Neural crest cell (in vitro differentiated cells): ENCODE measurements at places on chromosomes 4 and X. TPM values are rescaled to one million over a fixed set of nuclear protein-coding genes. Genes with fewer than 3 reads are reported as not detected.

Gene CRLF2
- total RNA-seq: 0.30 TPM in 1 of 2 replicates, not detected in the other

- DNase-seq: no peak
Observed at GRCh38 chrX:23742174-23742696, 841 bp downstream of the ACOT9 start.

Gene P2RY10
- total RNA-seq: not detected in 2 replicates

DNA sequence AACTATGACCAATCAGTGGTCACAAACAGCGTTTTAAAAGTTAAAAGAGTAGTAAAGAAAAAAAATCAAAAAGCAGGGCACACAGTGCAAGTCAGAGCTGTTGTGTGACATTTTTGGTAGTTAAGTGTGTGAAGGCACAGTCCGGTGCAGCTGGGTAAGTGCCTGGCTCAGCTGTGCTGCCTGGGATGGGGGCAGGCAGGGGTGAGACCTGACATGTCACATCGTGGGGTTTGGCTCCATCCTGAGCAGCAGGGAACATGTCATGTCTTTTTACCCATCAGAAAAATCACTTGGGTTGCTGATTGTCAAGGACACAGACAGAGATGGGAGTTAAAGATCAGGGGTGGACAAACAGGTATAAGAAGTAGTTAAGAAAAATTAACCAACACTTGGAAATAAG lies 125.1 kb downstream of the NSUN7 start:
- no peak for DNase-seq

Gene DDX53
- total RNA-seq: not detected in 2 replicates

DNA sequence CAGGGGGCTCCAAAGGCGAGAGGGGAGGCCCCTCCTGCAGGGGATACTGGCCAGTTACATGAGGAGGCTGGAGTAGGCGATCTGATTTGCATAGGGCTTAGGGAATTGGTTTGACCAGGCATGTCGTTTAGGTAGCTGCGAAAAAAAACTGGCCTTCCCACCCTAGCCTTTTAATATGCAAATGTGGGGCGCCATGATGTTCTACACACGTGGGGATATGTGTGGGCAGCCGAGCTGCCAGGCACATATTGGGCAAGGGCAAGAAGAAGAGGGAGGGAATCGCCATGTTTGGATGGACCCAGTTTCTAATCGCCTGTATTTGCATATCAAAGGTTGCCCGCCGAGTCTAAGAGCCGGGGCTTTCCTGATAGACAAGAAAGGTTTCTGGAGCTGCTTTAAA lies 121.3 kb downstream of the PRKX start:
- peak; percentile 14 for DNase-seq

Gene AADAT
- total RNA-seq: 30.7 and 32.5 TPM in 2 replicates

DNA sequence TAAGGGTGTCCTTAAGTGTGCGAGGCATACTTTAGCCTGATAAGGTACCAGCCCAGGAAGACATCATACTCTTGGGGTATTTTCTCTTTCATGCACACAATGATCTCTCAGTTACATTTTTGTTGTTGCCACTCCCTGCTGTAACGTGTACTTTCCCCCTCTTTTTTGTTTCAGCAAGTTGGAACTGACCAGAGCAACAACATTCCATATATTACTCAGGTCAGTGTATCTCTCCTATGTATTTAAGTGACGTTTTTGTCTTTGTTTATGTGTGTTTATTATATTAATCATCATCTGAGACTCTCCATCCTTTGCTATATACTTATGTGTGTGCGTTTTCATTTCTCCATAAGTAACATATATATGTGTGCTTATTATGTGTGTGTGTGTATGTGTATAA lies 71.3 kb upstream of the VBP1 start:
- DNase-seq: no peak

- DNase-seq: no peak
Observed at GRCh38 chr4:28232951-28233350, 1372.3 kb downstream of the STIM2 start.

- no peak for DNase-seq
Observed at GRCh38 chr4:145830699-145831098, 107.9 kb downstream of the ZNF827 start.

GRCh38 chr4:80311130-80311529 lies 24.4 kb upstream of the CFAP299 start:
- DNase-seq: no peak

DNA sequence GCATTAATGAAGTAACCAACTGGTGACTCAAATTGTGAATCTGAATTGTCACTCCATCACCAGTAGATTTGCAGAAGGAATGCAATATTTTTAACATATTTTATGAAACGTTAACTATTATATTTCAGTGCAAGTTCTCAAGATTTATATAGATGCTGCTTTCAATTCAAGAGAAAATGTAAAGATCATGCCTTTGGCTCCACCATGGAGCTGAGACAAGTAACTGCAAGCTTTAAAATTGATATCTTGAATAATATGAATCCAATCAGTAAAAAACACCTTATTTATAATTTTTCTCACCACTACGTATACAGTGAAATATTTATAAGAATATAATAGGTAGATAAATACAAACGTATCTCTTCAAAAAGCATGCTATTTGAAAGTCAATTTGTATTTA lies 27.8 kb upstream of the GALNTL6 start:
- no peak for DNase-seq

- peak; percentile 74 for DNase-seq
Observed at GRCh38 chrX:48521353-48522243, at the start of gene EBP. Gene EBP (plus strand): TSS chrX:48521808. CDS start chrX:48523772, 1,964 bp downstream.

DNA sequence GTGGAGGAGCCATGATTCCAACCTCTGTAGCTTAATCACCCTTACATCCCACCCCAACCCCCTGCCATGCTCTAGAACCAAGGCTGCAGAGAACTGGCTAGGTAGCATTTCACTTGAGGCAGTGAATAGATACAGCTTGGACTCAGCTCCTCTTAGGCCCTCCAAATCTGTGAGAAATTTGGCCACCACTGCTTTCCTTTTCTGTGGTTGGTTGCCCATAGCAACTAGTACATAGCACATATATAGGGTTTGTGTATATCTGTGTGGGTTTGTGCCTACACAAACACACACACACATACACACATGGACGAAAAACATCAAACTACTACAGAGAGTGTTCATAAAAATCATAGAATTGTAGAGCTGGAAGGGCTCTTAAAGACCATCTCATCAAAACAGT lies 52.0 kb upstream of the CCDC160 start:
- DNase-seq: no peak

DNA sequence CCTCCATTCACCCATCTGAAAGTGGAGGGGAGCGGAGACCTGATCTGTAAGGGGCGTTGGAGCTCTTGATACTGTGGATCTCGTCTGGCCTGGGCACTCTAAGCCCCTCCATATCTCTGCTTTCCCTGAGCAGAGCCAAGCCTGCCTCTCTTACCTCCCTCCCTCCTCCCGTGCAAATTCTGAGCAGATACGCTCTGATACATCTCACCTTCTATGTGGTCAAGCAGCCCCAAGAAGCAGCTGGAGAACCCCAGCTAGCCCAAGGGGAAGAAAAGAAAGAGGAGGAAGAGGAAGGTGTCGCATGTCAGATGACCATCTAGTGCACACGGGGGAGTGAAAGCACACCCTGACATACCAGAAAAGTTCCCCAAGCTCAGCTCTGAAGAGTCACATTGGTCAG lies 1.9 kb upstream of the DGAT2L6 start:
- DNase-seq: no peak

DNA sequence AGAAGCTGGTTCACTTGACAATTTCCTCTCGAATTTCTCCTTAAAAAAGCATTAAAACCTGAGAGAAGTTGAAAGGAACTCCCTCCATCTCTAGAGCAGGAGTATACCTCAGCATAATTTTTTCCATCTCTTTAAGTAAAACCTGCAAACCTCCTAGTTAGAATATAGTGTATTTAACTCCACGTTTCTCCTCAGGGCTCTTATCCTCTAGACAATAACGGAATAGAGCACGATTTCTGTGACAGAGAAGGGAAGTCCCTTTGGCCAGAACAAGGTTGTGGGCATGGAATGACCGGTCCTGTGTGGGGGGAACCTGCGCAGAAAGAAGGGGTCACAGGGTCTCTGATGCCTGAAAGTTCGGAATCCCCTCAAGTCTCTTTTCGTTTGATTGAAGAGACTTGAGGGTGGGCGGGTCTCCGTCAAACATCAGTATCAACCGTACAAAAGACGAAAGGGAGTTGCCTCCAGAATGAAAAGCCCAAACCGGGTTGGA lies 697 bp downstream of the ZNF280C start:
- no peak for DNase-seq
